ENCODE measurements at places on chromosomes 7 and 10.

- DNase-seq, result no peak
Observed at GRCh38 chr7:28132959-28133870, 47.4 kb downstream of the JAZF1 start.

DNA sequence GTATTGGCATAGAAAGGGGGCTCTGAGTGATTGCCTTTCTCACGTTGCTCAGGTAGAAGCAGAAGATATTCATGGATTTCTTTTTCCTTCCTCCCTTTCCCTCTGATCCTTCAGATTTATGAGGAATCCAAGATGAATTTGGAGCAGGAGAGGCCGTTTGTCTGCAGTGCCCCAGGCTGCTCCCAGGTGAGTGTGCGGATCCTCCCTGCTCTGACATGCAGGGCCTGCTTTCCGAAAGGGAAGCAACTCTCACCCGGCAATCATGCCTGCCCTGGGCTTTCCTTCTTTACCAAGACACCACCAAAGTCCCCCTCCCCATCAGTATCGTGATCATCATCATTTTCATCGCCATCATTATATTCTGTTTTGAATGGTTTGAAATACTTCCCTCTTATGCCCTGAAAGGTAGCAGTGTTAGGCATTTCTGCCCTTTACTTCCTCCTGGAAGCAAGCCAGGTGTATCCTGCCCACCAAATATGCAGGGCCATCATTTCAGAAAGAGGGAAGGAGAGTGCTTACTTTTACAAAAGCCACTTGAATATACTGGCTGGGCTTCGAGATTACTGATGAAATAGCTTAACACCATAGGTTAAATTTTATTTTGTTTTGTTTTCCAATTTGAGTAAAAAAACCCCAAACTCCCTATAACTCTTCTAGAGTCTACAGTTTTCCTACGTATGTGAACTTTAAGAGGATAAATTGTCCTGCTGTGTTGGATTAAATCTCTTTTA is 75.9 kb downstream of the CREB5 start:
- no peak for DNase-seq

- no peak for DNase-seq
Observed at GRCh38 chr10:60351191-60351853, 38.4 kb downstream of the ANK3 start.

DNA sequence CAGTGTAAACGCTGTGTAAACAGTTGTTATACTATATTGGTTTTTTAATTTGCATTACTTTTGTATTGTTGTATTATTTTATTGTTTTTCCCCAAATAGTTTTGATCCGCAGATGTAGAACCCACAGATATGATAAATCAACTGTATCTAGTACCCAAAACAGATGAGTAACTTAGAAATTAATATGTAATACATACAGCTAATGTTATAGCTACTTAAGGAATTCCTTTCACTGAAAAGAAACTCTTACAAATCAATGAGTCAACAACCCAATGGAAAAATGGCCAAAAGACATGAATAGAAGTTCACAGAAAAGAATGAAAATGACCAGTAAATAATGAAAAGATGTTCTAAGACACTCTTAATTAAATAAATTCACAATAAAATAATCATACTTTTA is 32.3 kb upstream of the ARL4A start:
- no peak for DNase-seq

DNA sequence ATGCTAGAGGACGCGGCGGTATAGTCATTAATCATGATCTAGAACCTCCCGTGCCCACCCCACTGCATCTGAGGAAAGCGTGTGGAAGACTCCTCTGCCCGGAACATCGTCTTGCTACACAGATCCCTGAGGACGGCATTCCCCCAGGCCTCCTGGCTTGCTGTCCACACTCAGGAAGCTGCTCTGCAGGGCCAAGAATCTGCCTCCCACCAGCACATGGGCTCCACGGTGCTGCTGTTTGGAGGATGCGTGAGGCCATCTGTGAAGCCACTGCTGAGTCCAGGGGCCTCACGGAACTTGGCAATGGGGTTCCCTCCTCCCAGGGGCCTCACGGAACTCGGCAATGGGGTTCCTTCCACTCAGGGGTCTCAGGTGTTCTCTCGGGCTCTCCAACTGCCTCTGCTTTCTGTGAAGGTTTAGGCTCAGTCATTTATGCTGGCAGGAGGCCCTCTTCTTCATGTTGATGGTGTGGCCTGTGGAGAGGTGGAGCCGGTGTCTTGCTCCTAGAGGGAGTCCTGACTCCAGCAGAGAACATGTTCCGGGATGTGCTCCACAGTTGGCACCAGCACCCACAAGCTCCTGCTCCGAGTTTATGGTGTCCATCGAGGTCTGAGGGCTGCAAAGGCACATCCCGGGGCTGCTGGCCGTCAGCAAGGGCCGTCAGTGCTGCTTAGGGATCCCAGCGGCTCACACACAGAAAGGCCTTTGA is 273.3 kb downstream of the DNAJB6 start:
- DNase-seq, result no peak

DNA sequence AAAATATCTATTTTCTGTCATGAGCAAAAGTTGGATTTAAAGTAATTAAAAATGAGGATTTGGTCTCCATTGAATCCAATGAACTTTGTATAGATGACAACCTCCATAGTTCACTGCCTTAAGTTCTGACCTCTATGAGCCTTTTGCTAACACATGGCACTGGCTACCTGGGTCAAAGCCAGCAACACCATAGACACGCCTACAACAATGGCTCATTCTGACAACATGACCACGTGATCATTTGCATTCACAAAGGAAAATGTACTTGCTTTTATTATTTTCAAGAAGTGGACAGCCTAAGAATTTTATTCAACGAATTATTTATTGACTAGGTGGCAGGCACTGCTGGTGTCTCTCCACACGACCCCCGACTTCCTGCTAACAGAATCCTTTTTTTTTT is 90.6 kb downstream of the CARD11 start:
- DNase-seq, result no peak

DNA sequence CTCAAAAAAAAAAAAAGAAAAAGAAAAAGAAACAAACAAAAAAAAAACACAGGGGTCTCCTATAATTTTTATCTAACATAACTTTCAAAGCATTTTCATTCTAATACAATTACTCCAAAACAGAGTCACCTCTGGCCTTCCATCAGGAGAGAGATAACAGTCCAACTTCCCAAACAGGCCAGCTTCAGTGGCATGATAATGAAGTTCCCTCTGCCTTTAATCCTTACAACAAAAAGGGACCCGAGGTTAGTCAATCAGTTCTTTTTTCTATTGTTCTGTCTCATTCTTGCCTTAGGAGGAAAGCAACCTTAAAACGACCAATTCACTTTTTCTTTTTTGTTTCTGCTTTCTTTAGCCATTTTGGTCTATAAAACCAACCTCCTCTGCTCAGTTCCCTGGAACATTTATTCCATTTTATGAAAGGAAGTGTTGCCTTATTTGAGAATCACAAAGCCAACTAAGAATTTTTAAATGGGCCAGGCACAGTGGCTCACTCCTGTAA is 16.5 kb upstream of the FXYD4 start:
- DNase-seq, result no peak

DNA sequence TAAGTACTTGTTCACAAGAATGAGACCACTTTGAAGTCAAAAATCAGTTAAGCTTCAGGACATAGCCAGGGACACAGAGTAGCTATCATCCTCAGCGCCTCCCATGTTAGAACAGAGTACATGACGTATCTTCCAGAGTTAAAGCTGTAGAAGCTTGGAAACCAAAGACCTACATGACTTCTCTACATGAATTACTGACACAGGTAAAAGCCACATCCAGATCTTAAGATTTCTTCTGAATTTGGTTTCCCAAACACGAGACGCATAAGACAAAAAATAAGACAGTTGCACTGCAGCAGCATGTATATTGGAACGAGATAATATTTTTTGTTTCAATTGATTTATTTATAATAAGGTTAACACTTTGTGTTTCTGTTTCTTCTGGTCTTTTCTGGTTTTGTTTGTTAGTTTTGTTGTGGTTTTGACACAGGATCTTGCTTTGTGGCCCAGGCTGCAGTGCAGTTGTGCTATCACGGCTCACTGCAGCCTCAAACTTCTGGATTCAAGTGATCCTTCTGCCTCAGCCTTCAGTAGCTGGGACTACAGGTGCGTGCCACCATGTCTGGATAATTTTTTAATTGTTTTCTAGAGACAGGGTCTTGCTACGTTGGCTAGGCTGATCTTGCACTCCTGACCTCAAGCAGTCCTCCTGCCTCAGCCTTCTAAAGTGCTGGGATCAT is 10.2 kb upstream of the EPC1 start:
- no peak for DNase-seq

GRCh38 chr7:112366886-112367285 is 83.4 kb upstream of the IFRD1 start:
- no peak for DNase-seq
